Kidney epithelial cell (primary cell): ENCODE measurements at places on chromosomes 5 and 9.

DNA sequence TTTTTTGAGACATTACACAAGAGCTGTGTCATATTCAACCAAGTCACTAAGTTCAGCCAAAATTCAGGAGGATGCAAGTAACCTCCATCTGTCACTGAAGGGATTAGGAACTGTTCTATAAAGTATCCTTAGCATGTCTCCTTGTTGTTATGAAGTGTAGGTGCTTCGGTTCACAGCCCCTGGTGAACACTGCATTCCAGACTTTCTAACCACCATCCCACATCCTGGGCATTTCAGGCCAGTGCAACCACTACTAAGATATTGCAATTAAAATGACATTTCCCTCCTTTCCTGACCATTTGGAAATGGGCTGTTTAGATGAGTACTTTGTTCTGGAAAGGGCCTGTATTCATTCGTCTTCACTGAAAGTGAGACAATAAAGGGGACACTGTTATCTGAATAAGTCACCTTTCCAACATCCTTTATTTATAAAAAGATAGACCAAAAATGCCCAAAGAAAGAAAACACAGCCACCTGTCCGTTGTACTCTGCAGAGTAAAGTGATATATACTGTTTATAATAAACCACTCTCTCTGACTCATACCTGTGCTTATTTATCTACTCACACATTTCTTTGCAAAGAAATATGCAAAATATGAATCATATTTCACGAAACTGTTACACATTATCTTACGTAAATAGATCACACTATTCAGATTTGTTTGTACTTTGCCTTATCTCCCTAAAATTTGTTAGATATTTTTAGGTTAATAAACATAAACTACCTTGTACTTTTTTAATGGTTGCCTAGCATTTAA lies 861.9 kb downstream of the CDH18 start:
- DNase-seq: peak; percentile 14

DNA sequence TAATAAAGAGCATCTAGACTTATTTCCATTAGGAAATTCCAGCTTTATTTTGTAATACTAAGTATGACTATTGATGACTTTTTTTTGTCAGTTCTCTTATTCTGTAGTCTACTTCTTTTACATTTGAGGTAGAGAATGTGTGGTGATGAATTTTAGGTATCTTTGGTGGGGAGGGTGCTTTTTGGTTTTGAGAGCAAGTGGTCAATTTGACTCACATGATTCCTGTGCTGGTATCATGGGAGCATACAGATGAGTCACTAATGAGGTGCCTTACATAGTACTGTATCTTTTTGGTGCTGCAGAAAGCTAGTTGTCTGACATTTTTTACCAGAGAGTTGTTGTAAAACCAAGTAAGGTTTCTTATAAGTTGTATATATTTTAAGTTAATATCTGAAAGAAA lies 35.3 kb downstream of the ERBIN start:
- peak; percentile 26 for DNase-seq

DNA sequence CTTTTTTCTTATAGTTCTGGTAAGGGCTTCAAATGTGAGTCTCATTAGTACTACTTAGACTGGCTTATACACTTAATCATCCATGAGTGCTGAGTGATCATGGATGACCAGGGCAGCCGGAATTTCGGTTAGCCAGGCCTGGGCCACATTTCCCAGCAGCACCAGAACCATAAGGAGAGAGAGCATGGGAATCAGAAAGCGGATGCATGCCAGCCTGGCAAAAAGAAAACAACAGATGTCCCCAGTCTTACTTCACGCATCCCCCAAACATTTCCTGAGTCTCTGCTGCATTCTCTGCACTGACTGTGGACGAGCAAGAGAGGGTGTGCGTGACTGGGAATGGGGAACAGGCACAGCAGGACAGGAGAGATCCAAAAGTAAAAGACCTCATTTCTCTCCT lies 371.1 kb upstream of the ZNF608 start:
- no peak for DNase-seq

- no peak for DNase-seq
Observed at GRCh38 chr9:18776836-18777820, 255.9 kb downstream of the SAXO1 start.

DNA sequence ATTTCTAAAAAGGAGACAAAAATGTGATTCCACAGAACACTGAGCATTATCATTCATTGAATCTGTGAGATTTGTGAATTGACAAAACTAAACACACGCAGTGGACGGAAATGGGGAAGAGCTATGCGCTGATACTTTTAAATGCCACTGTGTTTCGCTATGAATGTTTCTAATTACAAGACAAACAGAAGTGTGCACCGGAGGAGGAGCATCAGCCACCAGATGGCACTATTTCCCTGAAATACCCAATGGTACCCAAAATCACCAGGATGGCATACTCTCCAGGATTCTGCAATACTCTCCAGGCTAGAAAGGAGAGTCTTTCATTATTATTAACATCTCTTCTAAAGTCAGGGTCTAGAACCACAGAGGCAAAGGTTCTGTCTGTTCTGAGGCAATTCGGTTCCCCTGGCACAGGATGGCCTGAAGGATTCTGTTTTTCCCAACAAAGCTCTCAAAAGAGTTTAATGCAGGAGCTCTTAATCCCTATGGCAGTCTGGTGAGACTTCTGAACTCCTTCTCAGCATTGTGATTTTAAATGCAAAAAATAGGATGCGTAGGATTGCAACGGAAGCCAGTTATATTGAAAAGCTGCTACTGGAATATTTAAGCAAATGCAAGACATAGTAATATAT lies 13.8 kb upstream of the PUM3 start:
- no peak for DNase-seq

DNA sequence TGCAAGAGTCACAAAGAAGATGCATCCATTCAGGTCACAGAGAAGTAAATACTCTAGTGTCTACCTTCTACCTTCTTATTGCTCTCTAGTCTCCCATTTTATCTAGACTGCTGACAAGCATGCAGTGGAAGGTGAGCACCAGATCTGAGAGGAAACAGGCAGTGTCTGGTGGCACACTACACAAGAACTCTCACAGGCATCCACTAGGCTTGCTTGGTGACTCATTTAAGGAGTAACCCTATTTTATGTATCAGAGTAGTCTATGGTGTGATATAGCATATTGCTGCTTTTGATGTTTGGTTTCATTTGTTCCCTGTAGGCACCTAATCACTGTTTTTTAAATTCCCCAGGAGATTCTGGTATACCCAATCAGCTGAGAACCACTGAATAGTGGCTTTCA lies 1.6 kb upstream of the THBS4 start:
- no peak for DNase-seq

DNA sequence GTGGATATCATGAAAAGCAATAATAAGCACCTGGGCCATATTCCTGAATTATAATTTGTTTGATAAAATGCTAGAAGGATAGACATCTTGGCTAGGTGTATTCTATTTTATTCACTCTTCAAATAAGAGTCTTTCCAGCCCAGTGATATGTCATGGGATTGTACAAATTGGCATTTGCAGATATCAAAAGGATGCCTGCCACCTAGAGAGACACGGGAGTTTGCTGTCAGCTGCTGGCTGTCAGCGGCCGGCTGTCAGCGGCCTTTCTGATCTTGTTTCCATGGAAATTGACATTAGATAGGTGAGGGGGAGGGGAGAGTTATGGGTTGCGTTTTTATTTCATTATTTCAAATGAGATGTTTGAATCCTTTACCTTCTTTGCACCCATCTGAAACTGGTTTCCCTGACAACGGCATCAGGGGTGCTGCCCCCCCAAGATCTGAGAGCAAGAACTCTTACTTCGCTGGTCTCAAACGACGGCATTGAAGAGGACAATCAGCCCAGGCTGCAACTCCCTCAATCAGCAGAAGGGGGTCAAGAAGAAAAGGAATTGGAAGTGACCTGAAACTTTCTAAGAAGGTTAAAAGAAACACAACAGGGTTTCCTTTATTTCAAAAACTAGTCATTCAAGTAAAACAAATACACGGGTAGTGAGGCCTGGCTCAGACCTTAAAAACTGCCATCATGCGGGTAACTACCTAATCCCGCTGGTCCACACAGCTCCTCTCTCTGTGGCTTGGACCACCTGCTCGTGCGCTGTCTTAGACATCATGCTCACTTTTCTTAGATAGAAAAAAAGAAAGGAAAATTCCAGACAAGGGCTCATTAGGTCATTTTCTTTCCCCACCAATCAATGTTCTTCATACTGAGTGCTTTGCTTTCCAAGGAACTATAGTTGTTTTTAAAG lies 115.7 kb downstream of the TLE1 start:
- no peak for DNase-seq

- no peak for DNase-seq
Observed at GRCh38 chr5:108102463-108102862, 279.4 kb downstream of the FBXL17 start.

DNA sequence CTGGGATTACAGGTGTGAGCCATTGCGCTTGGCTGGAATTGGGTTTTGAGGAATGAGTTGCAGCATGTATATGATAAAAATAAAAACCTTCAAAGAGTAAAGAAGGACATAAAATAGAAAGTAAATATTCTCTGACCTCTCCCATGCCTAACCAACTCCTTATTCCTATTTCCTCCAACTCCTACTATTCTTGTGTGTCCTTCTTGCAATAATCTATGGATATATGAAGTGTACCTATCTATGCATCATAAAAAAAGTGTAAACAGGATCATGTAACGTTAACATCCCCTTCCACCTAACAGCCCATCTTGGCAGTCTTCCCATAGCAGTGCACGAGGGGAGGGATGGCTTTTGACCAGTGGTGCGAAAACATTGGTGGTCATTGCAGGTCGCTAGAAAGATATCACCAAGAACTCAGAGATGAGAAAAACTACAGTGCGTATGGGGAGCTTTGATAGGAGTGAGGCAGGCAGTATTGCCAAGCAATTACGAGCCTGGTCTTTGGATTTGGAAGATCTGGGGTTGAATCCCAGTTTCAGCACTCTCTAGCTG lies 69.9 kb downstream of the PPARGC1B start:
- DNase-seq: no peak

DNA sequence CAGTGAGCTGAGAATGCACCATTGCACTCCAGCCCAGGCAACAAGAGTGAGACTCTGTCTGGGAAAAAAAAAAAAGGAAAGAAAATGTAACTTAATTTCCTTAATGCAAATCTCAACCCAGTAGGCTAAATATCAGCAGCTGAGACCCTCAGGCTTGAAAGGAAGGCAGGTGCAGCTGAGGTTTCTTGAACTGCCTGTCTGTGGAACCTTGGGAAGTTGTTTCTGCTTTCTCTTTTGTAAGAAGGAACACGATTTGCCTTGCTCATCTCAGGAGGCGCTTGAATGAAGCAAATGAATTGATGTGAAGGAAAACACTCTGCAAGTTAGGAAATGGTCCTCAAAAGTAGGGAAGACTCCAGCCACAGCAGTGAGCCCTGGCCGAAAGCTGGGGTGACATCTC lies 143.3 kb downstream of the IRX1 start:
- no peak for DNase-seq

- no peak for DNase-seq
Observed at GRCh38 chr9:21443849-21444625, 3.8 kb downstream of the IFNA1 start.

GRCh38 chr9:4604678-4605095 lies 57.4 kb upstream of the PLPP6 start:
- no peak for DNase-seq

- no peak for DNase-seq
Observed at GRCh38 chr5:39452846-39453245, 28.1 kb upstream of the DAB2 start.

- no peak for DNase-seq
Observed at GRCh38 chr5:133916914-133917313, 51.5 kb downstream of the C5orf15 start.

DNA sequence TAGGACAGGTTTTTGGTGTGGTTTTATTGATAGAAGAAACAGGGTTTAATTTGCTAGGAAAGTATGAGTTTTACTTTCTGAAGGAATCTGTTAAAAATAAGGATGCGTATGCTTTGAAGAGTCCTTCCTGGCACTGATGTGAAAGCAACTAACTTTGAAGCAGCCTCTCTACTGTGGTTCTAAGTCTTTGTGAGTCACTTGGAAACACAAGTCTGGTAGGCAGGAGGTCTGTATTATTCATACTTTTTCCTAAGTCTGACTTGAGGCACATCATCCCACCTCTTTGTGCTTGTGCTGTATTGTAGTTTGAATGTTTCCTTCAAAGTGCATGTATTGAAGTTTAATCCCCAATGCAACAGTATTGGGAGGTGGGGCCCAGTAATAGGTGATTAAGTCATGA lies 129.0 kb downstream of the TAF11L14 start:
- DNase-seq: no peak

DNA sequence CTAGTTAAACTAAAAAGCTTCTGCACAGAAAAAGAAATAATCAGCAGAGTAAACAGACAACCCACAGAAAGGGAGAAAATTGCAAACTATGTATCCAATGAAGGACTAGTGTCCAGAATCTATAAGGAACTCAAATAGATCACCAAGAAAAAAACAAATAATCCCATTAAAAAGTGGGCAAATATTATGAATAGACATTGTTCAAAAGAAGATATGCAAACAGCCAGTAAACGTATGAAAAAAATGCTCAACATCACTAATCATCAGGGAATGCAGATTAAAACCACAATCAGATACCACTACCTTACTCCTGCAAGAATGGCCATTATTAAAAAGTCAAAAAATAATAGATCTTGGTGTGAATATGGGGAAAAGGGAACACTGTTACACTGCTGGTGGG lies 119.9 kb downstream of the FRMD3 start:
- no peak for DNase-seq

GRCh38 chr5:54186912-54187445 lies 123.4 kb downstream of the ARL15 start:
- DNase-seq: no peak

GRCh38 chr9:3464033-3464638 lies 61.7 kb downstream of the RFX3 start:
- DNase-seq: no peak
